ENCODE measurements at places on chromosomes 5 and 9.
A peak's percentile ranks its signal among the peaks of the same experiment; 100 is the strongest.

DNA sequence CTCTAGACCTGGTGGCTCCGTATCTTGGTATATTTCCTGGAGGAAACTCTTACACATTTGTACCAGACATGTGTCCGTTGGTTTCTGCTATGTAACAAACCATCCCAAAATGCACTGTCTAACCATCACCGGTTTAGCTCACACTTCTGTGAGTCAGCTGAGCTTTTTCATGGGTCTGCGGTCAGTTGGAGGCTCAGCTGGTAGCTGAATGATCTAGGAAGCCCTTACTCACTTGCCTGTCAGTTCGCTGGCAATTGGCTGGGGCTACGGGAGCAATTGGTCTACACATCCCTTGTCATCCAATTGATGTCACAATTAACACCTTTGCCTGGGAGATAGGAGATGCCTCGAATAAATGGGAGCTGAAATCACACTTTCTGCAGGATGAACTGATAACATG, 11.6 kb upstream of the WHRN start:
- DNase-seq: peak; percentile 67

GRCh38 chr9:91744114-91744513, 205.9 kb downstream of the ROR2 start:
- DNase-seq: no peak

DNA sequence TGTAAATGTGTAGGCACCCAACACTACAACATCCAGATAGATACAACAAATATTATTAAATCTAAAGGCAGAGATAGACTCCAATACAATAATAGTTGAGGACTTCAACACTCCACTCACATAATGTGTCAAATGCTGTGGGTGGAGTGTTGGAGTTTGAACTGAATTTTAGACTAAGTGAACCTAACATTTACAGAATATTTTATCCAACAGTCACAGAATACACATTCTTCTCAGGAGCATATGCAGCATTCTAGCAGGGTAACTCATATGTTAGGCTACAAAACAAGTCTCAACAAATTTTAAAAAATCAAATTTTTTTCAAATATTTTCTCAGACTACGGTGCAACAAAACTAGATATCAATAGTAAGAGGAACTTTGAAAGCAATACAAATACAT, 648.7 kb upstream of the CDH18 start:
- DNase-seq: no peak

GRCh38 chr9:128552744-128553440, 505 bp downstream of the SPTAN1 start:
- DNase-seq: peak; percentile 14

GRCh38 chr9:124014956-124015660, 3.5 kb downstream of the LHX2 start:
- DNase-seq: no peak

DNA sequence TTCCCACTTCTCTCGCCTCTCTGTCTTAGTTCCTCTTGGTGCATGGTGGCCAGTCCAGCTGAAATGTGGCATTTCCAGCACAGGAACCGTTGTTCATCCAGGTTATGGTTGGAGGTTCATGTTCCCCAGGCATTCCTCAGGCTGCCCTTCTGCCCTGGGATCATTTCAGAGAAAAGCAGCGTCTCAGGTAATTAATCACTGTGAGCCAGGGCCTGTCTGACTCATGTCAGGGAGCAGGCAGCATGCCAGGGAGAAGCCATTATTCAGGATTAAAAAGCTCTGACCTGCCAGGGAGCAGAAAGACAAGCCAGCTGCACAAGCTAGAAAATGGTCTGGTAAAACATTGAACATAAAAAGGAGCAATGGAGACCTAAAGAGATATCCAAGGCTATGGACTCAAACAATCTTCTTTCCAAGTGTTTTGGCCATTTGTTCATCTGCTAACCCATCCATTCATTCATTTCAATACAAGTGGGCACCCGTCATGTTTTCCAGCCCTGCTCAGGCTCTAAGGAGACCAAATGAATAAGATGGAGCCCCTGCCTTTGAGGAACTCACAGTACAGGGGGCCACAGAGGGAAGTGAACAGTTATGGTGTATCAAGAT, 241.4 kb downstream of the DRD1 start:
- DNase-seq: peak; percentile 53

- DNase-seq: no peak
These were observed 1144.0 kb downstream of the TAF11L14 start for GRCh38 chr5:18778225-18778624.

DNA sequence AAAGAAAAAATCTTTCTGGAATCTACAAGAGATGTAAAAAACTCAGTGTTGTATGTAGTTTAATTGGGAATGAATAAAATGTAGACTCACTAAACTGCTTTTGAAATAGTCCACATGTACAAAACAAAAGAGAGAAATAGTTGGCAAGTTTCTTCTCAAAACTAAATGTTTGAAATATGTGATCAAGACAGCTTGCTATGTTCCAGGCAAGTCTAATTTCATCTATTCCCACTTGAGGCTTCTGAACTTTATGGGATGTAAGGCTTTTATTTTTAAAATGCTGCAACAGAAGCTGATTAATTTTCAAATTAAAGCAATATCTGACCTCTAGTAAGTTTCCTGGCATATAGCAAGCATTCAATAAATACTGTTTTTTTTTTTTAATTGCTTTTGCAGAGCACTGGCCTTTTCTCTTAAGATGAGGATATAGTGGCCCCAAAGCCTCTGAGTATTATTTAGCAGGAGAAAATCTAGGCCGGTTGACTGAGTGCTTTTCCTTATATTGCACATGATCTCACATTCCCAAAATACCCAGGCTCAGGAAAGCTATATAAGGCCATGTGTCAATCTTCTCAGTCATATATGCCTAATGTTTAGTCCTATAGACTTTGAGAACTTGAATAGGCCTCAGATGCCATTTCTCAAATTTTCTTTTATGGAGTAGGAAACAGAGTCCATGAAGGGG, 183.2 kb downstream of the NTRK2 start:
- no peak for DNase-seq

DNA sequence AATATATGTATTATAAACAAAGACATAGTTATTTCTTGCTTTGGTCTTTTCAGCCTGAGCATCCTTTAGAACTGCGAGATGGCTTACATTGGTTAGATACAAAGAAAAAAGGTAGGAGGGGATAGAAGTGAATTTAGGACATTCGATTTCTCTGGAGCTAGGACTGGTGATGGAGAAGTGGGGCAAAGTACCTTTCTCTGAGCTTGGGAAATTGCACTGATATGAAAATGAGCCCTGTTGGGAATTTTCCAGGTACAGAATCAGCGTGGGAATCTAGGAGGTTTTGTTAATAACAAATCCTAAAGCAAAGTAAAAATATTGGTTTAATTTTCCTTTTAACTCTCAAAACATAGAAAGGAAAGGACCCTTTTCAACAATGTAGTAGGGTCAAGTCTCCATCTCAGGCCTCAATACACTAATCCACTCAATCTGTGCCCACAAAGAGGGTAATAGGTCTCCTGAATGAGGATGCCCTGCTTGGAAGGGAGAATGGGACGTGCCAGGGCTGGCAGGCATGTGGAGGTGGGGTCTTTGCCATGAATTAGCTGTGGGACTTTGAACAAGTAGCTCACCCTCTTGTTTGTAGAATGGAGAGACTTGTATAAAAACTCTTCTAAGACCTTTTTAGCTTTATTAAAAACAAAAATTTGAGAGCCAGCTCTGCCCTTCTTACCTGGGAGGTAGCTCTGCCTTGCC, 17.7 kb downstream of the SNX18 start:
- DNase-seq: no peak

DNA sequence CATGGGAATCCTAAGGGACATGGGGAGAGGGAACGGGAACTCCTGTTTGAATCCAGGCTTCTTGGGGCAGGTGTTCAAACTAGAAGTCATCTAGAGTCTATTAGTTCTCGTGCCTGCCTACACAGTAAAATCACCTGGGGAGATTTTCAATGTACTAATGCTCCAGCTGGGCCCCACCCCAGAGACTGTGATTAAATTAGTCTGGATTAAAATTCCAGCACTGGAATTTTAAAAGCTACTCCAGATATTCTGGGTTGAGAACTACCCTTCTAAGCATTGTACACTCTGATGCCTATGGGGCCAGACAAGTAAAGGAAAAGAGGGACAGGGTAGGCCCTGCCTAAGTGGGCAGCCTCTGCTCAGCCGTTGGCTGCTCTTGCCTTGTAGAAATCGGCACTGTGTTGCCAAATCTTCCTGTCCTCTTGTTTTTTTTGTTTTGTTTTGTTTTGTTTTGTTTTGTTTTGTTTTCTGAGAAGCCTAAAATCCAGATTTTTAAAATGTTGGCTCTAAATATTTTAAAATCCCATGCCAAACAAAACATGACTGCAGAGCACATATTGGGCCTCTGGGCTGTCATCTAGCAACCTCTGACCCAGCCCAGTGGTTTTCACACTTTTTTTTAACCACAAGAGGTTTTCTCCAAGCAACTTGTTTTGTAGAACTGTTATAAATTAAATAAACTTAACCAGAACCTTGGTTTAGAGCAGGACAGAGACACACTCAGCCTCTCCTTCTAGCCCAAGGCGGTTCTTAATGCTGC, 29.0 kb downstream of the ADRB2 start:
- DNase-seq: no peak

- no peak for DNase-seq
These were observed 10.5 kb downstream of the RPS14 start for GRCh38 chr5:150438873-150439546.

GRCh38 chr9:87792831-87793288, 66.9 kb downstream of the CTSL start:
- DNase-seq: peak; percentile 37

DNA sequence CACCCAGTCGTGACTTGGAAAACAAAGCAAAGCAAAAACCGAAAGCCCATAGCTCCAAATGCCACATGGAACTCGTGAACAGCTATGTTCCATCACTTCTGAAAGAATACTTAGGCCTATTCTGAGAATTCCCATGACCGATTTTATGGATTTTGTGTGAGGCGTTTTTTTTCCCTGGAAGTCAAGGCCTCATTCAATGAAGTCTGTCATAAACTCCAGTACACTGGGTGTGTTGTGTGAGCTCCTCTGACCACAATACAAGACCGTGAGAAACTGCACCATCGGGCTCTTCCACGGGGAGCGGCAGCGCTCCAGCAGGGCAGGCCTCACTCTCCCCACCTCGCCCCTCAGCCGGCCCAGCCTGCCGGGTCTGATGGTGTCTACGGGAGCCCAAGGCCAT, 209.5 kb downstream of the FANCC start:
- DNase-seq: no peak

DNA sequence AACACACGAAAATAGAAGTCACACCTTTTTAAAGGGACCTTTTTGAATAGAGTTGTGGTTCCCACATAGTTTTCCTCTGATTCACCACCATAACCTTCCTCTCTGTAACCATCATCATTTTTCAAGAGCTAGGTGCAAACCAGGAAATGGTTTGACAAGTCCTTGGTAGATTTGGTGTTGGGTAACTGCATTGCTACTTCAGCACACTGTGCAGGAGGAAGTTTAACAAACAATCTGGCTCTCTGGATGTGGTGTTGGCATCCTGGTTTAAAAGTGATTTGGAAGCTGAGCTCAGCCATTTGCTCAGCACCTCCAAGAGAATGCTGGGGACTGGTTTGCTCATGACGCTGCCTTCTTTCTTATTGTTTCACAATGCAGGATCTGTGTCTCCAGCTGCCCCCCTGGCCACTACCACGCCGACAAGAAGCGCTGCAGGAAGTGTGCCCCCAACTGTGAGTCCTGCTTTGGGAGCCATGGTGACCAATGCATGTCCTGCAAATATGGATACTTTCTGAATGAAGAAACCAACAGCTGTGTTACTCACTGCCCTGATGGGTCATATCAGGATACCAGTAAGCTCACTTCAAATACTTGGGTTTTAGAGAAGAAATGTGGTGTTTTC, 213.1 kb downstream of the RFK start:
- peak; percentile 65 for DNase-seq

GRCh38 chr9:129225815-129226214, 47.8 kb upstream of the IER5L start:
- DNase-seq: peak; percentile 89

DNA sequence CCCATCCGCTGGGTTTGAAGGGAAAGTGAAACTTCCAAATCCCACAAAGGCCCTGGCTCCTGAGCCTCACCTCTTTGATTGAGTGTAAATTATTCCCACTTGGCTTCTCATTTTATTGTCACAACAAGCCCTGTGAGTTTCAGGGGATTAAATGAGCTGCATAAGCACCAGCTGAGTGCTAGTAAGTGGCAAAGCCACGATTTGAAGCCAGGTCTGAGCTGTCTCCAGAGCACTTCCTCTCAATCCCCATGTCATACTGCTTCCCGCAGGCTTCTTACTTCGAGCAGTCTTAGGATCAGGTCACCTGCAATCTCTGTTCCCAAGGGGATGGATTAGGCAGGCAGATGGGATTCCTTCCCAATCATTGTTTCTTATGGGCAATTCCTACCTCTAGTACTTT, 18.0 kb downstream of the RPS14 start:
- no peak for DNase-seq

DNA sequence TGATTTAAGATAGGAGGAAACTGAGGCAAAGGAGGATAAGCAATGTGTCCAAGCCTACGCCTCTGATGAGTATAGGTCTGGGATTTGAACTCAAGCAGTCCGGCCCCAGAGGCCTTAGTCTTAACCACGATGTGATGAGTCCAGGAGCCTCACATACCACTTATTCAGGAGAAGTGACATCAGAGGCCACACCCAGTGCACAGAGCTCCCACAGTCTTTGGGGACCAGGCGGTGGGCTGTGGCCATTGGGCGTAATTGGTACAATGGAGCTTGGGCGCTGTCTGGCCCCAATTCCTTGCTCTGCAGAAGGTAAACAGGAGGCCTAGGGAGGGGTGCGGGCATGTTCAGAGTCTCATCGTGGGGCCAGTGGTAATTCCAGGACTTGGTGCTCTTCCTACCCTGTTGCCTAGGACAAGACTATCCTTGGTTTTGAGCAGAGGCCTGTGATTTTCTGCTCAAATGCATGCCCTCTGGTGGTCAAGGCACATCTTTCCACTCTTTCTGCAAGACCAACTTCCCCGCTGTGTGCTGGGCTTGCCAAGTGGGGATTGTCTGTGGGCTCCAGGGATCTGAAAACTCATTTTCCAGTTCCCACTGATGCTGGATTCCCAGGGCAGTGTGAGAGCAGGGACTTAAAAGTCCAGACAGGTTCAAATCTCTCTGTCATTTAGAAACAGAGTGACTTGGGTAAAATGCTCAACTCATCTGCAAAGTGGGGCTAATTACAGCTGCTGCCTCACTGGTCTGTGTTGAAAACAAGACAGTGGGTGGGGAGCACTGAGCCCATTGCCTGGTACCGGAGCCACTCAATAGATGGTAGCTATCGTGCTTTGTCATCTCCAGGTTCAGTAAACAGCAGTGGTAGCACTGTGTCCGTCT, 15.8 kb downstream of the NDST1 start:
- peak; percentile 74 for DNase-seq

- peak; percentile 43 for DNase-seq
These were observed 97.7 kb downstream of the IQGAP2 start for GRCh38 chr5:76500633-76501393.

DNA sequence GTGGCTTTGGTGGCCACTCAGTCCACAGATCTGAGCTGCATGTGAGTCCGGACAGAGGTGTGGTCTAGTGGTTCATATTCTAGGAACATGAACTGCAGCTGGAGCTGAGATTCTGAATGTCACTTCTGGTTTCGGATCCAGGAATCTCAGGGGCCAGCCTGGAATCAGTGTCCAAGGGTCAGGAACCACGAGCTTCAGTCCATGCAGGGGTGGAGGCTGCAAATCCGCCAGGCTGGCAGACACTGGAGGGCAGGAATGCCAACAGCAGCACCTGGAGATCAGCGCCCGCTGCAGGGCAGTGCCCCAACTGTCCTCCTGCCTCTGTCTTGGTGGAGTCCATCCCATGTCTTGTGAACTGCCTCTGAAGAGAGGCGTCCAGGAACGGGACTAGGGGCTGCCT, 73.5 kb downstream of the CACNA1B start:
- DNase-seq: no peak

GRCh38 chr5:67287510-67288268, 91.1 kb upstream of the CD180 start:
- DNase-seq: peak; percentile 84

All from fibroblast of skin of right quadriceps (primary cell).